ENCODE measurements at places on chromosomes 2 and 18. TPM values are rescaled to one million over a fixed set of nuclear protein-coding genes. Genes with fewer than 3 reads are reported as not detected.

- no peak for DNase-seq
Observed at GRCh38 chr2:127094509-127095366, 12.2 kb downstream of the BIN1 start.

- DNase-seq, result no peak
Observed at GRCh38 chr2:191003405-191004309, 10.3 kb downstream of the STAT1 start.

GRCh38 chr2:146244830-146245229 is 1600.0 kb upstream of the ACVR2A start:
- no peak for DNase-seq

GRCh38 chr2:113848758-113849415 is 41.0 kb upstream of the ACTR3 start:
- DNase-seq, result no peak

PGAP1 gene
- total RNA-seq, result 24.7 TPM

BARD1 gene
- 29.1 TPM for total RNA-seq

IL36RN gene
- total RNA-seq, result 31.6 TPM

PRSS56 gene
- not detected for total RNA-seq
